Activated T-helper 1 cell treated with Interleukin-2 at 50 U/mL for 16 hours (primary cell): ENCODE measurements at places on chromosomes 16 and 17.

DNA sequence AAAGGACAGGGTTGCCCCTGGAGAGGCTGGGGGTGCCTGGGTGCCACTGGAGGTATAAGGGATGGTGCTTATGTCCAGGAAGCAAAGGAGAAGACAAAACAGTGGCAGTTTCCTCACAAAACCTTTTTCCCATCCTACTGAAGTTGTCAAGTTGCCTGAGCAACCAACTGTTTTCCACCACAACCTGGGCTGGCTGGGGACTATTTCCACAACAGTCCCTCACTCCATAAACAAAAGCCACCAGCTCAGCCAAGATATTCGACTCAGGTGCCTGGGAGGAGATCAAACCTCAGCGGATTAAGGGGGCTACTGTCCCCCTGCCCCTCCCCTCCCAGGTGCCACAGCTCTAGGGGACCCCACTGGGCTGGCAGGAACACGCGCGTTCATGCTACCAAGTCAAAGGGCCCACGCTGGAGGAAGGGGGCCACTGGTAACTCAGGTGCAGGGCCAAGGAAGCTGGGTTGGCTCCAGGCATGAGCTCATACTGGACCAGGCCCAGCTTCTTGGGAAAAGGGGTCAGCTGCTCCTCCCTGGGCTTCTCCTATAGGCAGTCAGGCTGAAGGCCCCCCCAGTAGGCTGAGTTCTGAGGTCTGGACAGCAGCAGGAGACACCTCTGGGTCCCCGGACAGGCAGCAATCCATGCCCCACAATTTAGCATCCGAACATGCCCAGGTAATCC is 45.7 kb upstream of the MRPS23 start:
- no peak for DNase-seq

GRCh38 chr17:29376667-29377270 is 13.4 kb upstream of the TAOK1 start:
- DNase-seq = no peak

DNA sequence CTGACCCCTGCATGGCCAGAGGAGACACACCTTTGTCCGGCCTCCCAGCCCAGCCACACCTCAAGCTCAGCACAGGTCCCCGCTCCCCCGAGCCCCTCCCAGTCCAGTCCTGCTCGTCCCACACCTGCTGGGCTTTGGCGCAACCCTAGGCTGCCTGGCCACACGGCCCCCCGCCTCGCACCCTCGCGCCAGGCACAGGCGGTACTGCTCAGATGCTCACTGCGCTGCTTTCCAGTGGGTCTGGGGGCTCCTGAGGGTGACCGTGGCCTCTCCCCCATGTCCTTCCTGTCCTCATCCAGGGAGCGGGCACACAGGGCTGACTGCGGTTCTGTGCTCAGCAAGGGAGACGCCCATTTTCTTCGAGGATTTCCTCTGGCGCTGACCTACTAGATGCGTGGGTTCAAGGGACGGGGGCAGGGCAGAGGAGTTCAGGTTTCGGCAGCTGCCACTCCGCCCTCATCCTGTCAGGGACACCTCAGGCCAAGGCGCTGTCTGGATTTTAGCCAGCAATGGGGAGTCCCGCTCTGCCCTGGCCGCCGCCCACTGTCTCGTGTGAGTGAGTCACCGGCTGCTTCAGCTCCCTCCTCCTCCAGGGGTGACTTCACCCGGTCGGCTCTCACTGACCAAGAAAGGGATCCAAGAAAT is 118.0 kb upstream of the ZNF469 start:
- peak; percentile 12 for DNase-seq

- no peak for DNase-seq
Measured at GRCh38 chr17:50212121-50212843, 10.9 kb upstream of the COL1A1 start.
